ENCODE measurements at places on chromosomes 5 and 9.

DNA sequence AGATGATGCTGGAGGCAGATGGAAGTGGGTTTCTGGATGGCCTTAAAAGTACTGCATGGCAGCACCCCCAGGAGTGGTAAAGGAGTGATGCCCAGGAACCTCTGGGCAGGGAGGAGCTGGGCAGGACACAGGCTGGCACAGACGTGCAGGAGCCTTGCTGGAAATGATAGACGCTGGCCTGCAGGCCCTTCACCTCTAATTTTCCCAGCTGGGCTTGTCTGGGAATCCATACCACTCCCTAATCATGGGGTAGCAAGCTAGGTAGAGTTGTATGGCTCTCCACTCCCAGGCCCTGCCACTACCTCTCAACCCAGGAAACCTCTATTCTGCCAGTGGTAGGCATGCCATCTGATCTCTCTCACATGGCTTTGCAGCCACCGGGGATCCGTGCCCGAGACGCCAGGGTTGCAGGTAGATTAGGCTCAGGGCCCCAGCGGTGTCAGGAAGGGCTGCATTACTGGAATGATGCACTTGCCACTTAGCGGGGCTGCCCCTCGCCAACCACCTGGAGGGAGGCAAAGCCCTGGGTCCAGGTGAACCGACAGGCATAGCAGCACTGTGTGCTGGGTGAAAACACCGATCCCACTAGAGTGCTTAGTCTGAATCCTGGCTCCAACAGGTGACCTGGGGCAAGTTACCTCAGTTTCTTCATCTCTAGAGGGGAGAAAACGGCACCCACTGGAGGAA is 79.6 kb upstream of the SLC25A51 start:
- no peaks in the 10 kb centered on the region for H3K4me1 ChIP-seq
- H3K27me3 ChIP-seq, result no peaks in the 10 kb centered on the region
- H3K4me3 ChIP-seq, result no peak overlapping the region
- H3K27ac ChIP-seq, result no peak overlapping the region
- no peaks in the 10 kb centered on the region for H3K36me3 ChIP-seq

- no peaks in the 10 kb centered on the region for H3K36me3 ChIP-seq
- no peak overlapping the region for H3K27ac ChIP-seq
- DNase-seq, result no peak
Measured at GRCh38 chr5:160904591-160904990, 52.6 kb upstream of the ATP10B start.

DNA sequence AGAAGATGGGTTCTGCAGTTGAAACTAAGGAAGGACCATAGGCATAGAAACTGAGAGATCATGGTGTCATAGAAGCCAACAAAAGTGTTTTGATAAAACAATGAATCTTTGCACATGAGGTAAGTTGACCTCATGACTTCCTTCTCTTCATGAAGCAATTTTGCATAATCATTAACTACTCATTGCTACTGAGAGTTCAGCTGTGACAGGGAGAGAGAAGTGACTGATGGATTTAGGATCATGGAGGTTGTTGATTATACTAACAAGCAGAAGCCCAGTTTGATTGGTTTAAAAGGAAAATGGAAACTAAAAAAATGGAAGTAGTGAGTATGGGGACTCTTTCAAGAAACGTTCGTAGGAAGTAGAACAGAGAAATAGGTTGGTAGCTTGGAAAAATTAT is 51.2 kb downstream of the PARP8 start:
- no peak for DNase-seq

GRCh38 chr9:132224645-132225044 is 62.8 kb downstream of the NTNG2 start:
- H3K27ac ChIP-seq, result no peak overlapping the region
- no peaks in the 10 kb centered on the region for H3K36me3 ChIP-seq
- no peaks in the 10 kb centered on the region for H3K4me1 ChIP-seq

All from CD8-positive, alpha-beta memory T cell (primary cell).